CD4-positive, alpha-beta T cell treated with Interleukin-2 at 100 ng/mL for 4 hours (primary cell): ENCODE measurements at places on chromosomes 12 and 14.

GRCh38 chr12:115140981-115141655 is 457.1 kb upstream of the TBX3 start:
- DNase-seq = no peak

- DNase-seq = no peak
These were observed 24.4 kb downstream of the ATP23 start for GRCh38 chr12:57965766-57966165.

- DNase-seq = no peak
These were observed 14.3 kb downstream of the ASB8 start for GRCh38 chr12:48142818-48143674.

DNA sequence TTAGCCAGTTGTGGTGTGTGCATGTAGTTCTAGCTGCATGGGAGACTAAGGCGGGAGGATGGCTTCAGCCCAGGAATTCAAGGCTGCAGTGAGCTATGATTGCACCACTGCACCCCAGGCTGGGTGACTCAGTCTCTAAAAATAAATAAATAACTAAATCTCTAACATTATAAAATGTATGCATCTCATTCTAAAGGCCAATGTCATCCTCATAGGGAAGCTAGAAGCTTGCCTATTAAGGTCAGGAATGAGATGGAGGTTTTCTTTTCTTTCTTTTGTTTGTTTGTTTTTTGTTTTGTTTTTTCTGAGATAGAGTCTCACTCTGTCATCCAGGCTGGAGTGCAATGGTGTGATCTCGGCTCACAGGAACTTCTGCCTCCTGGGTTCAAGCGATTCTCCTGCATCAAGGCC is 48.8 kb upstream of the PAPLN start:
- DNase-seq = no peak

DNA sequence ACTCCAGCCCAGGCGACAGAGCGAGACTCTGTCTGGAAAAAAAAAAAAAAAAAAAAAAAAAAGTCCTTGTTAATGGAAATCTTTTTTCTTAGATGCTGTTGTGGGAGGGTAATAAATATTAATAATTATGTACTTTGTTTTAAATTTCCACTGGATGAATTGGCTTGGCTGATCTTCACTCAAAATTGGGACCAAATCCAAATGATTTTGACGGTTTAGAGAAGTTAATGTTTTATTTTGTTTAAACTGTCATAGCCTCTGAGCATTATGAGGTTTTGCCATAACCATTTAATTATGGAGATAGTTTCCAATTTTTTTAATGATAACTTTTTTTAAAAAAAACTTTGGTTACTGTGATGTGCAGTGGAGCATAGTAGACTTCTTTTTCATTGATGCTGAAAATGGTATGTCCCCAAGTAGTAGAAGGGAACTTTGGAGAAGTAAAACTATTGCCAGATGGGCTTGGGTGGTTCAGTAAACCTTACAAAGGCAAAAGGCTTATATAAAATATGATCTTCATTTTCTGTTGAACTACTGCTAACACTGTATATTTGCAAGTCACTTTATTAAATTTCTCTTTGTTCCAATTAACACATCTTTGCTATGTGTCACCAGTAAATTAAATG is 3.9 kb upstream of the PMCH start:
- DNase-seq = no peak

GRCh38 chr12:49232940-49233841 is 31.7 kb upstream of the TUBA1C start:
- DNase-seq = no peak

DNA sequence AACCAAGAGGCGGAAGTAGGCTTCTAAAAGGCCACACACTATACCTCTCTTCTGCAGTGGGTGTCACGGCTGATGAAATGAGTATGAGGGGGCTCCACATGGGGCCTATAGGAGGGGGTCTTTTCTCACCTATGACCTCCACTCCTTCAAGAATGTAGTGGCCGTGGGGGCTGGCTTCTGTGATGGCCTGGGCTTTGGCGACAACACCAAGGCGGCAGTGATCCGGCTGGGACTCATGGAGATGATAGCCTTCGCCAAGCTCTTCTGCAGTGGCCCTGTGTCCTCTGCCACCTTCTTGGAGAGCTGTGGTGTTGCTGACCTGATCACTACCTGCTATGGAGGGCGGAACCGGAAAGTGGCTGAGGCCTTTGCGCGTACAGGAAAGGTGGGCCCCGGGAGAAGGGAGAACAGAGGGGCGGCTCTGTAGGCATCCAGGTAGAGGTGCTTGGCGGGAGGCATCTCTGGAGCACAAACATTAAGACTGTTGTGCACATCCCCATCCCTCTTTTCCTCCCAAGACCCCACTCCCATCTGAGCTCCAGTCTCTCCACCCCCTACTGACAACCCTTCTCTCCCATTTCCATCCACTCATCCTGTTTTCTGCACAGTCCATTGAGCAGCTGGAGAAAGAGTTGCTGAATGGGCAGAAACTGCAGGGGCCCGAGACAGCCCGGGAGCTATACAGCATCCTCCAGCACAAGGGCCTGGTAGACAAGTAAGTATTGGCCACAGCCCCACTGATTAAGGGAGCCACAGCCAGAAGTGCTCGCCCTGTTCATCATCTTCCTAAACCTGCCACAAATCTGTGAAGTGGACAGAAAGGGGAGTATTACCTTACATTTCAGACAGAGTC is 3.8 kb downstream of the GPD1 start:
- DNase-seq = no peak

GRCh38 chr12:12577786-12578185 is 15.1 kb upstream of the DUSP16 start:
- no peak for DNase-seq

DNA sequence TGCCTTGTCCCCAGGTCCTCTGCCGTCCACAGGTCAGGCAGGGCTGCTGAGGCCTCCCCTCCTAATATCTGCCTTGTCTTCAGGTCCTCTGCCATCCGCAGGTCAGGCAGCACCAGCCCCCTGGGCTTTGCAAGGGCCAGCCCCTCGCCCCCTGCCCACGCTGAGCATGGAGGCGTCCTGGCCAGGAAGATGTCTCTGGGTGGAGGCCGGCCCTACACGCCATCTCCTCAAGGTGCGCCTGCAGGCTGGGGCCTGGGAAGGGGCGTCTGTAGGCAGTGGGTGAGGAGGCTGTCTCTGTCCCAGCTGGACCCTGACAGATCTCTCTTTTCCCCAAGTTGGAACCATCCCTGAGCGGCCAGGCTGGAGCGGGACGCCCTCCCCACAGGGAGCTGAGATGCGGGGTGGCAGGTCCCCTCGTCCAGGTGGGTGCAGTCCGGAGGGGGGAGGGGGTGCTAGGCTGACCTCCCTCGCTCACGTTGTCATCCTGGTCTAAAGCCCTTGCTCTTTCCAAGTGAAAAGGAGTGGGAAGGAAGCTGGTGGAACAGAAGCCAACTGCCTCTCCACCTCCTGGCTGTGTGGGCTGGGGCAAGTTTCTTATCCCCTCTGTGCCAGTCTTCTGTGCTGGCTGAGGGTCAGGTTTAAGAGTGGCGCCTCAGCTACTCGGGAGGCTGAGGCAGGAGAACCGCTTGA is 13.9 kb upstream of the PUS1 start:
- DNase-seq = no peak

GRCh38 chr14:23294734-23295561 is 7.7 kb downstream of the PPP1R3E start:
- peak; percentile 67 for DNase-seq
